ENCODE measurements at places on chromosomes 5 and 9. TPM values are rescaled to one million over a fixed set of nuclear protein-coding genes. Genes with fewer than 3 reads are reported as not detected.

Gene NR5A1
- not detected for total RNA-seq

GRCh38 chr9:84718476-84718875 lies 48.9 kb downstream of the NTRK2 start:
- H3K36me3 ChIP-seq: no peaks in the 10 kb centered on the region
- H3K4me3 ChIP-seq: no peak overlapping the region
- no peaks in the 10 kb centered on the region for H3K27me3 ChIP-seq
- H3K4me1 ChIP-seq: no peaks in the 10 kb centered on the region

- DNase-seq: no peak
- H3K36me3 ChIP-seq: no peaks in the 10 kb centered on the region
- no peaks in the 10 kb centered on the region for H3K4me1 ChIP-seq
- no peak overlapping the region for H3K4me3 ChIP-seq
Observed at GRCh38 chr5:15993919-15994318, 185.7 kb downstream of the MARCHF11 start.

DNA sequence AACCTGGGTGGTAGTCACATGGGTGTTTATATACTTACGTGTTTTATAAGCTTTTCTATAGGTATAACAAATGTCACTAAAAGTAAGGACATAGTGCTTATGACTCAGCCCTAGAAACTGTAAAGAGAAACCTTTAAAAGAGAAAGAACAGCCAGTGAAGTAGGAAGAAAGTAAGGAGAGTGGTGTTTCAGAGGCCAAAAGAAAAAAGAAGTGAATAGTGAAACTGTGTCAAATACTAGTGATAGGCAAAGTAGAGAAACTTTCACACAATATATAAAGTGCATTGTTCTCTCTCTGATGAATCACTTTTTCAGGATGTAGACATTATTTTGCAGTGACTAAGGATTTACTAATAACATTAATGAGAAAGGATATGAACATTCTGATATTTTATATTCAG lies 74.2 kb upstream of the SUSD1 start:
- H3K27ac ChIP-seq: no peak overlapping the region
- H3K4me1 ChIP-seq: no peaks in the 10 kb centered on the region
- H3K36me3 ChIP-seq: no peaks in the 10 kb centered on the region
- DNase-seq: no peak
- no peak overlapping the region for H3K4me3 ChIP-seq
- H3K27me3 ChIP-seq: no peaks in the 10 kb centered on the region

Gene TAF11L10
- not detected for total RNA-seq

GRCh38 chr5:91493086-91493485 lies 110.0 kb upstream of the ARRDC3 start:
- H3K4me3 ChIP-seq: no peak overlapping the region
- no peaks in the 10 kb centered on the region for H3K36me3 ChIP-seq

Gene EGFL7
- total RNA-seq: 229 TPM

DNA sequence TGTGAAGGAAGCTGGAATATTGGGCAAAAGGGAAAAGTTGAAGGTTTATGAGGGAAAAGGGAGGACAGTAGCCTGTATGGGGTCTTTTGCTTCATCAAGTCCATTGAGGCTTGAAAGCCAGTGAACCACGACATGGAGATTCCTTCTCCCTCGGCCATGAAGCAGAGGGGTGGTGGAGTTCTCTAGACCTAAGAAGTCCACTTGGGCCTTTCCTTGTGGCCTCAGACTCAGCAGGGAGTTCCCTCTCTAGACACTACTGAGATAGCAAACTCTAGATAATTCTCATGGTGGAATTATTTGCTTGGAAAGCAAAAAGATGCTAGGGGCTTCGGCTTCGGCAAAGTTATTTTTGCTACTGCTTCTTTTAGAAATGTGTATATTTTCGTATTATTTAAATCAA lies 78.5 kb downstream of the FOXD1 start:
- H3K4me1 ChIP-seq: peaks cover 12% of the 10 kb centered on the region
- no peak overlapping the region for H3K4me3 ChIP-seq
- no peak overlapping the region for H3K27ac ChIP-seq
- no peaks in the 10 kb centered on the region for H3K36me3 ChIP-seq

Data from tibial nerve (tissue), 4 donors.